Testis (tissue), 5 donors: ENCODE measurements at places on chromosomes 7 and 10. TPM values are rescaled to one million over a fixed set of nuclear protein-coding genes. Genes with fewer than 3 reads are reported as not detected.

- DNase-seq, result no peak
Measured at GRCh38 chr7:732556-732955, 5.5 kb upstream of the PRKAR1B start.

DNA sequence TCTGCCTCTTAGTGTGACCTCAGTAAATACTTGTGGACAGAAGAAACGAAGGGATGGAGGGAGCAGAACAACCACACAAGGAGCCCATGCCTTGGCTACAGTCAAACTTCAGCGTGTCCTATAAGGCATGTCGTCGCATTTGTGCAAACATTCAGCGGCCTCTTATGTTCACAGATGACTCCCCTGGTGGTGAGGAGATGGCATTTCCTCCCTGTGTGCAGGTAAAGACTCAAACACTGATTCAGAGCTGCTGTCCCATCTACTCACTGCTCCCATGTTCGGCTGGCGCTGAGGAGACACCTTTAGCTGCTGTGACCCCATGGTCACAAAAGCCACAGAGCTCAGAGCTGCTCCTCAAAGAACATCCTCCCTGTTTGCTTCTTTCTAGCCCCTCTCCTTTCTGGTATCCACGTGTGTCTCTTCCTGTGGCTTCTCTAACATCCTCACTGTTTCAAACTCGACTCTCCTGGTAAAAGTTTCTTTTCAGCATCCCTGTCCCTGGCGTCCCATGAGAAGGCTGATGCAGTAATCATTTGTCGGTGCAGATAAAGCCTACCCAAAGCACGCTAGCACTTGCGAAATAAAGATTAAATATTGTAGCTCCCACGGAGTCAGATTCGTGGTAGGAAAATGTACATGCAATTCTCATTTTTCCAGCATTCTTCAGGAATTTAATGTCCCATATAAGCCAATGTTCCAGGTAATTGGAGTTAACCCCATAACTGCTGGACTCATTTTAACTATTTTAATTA, 124.9 kb upstream of the NEBL start:
- DNase-seq, result no peak

- DNase-seq, result peak; percentile 2
Measured at GRCh38 chr10:1378473-1378872, 322.3 kb downstream of the WDR37 start.

DNA sequence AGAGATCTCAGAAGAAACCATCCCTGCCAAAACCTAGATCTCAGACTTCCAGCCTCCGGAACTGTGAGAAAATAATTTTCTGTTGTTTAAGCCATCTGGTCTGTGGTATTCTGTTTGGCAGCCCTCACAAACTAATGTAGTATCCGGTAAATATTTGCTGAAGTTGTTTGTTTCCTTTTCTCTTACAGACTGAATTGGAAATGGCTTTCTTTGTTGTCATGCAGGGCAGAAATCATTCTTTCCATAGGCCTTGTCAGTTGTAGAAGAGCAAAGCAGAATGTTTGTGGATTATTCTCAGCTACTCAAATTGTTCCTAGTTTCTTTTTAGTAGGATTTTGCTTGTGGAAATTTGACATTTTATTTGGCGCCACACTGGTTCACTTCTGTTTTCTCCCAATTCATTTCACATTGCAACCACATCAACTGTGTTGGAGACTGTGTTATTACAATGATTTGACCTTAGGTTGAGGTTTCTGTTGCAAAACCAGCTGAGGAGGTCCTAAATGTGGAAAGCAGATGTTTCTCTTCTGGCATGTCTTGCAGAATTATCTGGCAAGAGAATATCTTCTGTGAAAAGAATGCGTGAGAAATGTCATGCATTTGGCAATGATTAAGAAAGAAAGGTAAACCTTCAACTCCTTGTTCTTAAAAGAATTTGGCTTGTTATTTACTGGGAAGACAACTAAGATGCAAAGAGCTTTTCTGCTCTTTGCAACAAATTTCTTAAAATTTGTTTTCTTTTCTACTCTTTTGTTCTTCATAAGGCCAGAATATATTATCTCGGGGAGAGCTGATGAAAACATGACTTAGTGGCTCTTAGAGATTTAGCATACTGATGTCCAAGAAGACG, 25.8 kb downstream of the ACTA2 start:
- DNase-seq, result no peak

- no peak for DNase-seq
Measured at GRCh38 chr7:102138676-102139075, 148.0 kb upstream of the SH2B2 start.

RSBN1L gene
- total RNA-seq, result 40.1 TPM
